ENCODE measurements at places on chromosomes 7 and 10.

DNA sequence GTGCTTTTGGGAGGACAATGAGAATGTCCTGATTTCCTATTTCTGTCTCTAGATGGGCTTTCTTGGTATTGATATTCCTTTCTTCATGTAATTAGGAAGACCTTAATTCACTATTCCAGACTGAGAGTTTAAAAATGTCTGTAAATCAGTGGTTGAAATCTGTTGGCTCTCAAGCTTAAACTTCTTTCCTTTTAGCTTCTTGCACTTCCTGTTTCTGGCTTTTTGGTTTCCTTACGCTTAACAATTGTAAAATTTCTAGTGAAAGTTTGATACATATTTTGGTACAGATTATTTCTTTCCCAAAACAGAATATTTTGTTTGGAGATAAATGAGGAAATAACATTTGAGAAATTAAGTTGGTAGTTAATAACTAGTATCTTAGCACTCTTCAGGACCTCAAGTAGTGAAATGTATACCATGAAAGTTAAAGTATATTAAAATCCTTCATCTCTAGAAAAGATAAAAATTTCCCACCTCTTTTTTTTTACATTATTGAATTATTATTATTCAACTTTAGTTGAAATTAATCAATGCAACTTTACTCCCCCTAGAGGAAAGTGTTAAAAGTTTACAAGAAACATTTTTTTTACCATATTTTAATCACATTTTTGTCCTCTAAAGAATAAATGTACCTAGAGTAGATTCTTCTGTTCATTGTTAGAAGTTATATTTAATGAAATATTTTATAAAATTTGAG is 137.2 kb downstream of the PHTF2 start:
- no peak for DNase-seq

DNA sequence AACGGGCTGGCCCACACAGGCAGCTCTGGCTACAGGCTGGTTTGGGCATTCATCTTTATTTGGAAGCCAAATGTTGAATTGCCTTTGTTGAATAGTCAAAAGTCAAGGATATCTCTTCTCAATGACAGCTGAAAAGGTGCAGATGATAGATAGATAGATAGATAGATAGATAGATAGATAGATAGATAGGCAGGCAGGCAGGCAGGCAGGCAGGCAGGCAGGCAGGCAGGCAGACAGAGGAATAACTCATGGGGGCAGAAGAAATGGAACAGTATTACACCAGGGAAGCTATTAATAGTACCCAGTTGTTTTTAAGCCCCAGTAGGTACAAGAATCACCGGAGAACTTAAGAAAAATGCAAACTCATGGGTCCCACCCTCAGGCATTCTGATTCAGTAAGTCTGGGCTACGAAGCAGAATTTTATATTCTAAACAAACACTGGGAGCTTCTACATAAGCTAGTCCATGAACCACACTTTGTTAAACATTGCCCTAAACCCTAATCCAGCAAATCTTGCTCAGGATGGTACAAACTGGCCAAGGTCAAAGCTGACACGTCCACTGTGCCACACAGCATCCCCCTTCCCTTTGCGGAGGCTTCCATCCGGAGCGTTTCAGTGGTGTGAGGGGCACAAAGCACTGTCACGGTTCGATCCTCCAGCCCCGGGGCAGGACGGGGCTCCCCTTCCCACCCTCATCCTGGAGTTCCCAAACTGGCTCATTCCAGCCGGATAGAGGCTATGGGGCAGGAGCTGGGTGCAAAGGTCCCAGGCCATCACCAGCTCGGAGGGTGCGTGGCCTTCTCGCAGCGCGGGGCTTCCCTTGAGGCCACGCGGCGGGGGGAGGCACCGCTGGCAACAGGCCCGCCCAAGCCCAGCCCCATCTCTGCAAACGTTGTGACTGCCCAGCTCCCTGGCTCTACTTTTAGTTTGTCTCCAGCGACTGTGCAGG is 6.7 kb downstream of the PRKAG2 start:
- DNase-seq: no peak

- DNase-seq: peak; percentile 34
Measured at GRCh38 chr10:97024168-97025073, 161.3 kb downstream of the SLIT1 start.

DNA sequence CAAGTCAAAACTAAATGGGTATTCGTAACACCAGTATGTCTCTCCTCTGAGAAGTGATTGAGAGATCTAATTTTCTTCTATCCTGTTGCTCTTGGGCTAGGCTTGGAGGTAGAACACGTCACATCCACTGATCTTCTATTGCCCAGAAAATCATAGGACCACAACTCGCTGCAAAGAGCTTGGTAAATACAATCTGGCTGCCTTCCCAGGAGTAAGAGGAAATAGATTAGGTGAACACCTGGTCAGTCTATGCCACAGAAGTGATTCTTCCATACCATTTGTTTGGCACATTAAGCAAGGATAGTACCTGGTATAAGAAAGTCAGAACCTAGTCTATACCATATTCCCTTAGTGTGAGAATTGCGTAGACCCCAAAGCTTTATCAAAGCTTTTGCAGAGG is 129.3 kb upstream of the PHYHIPL start:
- no peak for DNase-seq

- no peak for DNase-seq
Measured at GRCh38 chr10:77667426-77668324, 30.1 kb upstream of the KCNMA1 start.

- no peak for DNase-seq
Measured at GRCh38 chr7:30846378-30846777, 65.3 kb upstream of the AQP1 start.

GRCh38 chr7:55043691-55044370 is 25.0 kb downstream of the EGFR start:
- no peak for DNase-seq

- DNase-seq: peak; percentile 1
Measured at GRCh38 chr7:25624833-25625232, 396.5 kb upstream of the NPVF start.

DNA sequence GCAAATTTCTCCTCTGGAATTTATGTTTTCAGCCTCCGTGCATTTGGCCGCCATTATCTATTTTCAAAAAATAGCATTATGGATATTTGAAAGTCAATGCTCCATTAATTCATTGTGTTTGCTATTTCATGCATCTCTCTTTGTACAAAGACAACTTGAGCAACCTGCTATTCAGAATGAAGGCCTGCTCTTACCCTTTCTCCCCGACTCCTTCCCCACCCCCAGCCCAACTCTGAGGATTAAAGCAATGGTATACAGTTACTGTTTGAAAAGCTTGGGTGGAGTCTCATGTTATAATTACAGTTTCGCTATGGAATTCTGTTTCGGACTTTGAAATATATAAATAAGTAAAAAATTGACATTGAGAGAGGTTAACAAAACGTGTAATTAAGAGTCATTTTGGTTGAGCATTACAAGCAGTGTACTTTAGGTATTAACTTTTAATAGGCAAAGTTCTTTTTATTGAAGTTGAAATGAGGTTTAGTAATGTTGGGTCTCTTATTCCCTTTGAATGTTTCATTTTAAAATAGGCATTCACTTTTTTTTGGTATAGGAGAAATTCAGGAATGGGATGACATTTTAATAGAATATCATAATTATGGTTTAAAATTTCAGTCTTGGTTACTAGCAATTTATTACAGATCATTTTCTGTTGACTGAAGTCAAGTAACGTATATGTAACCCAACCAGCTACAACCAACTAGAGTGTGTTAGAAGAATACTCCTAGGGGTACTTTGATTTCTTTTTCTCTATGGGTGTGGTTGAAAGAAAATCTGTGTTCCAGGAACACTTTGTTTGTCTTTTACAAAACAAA is 93.1 kb downstream of the ARID5B start:
- DNase-seq: no peak

DNA sequence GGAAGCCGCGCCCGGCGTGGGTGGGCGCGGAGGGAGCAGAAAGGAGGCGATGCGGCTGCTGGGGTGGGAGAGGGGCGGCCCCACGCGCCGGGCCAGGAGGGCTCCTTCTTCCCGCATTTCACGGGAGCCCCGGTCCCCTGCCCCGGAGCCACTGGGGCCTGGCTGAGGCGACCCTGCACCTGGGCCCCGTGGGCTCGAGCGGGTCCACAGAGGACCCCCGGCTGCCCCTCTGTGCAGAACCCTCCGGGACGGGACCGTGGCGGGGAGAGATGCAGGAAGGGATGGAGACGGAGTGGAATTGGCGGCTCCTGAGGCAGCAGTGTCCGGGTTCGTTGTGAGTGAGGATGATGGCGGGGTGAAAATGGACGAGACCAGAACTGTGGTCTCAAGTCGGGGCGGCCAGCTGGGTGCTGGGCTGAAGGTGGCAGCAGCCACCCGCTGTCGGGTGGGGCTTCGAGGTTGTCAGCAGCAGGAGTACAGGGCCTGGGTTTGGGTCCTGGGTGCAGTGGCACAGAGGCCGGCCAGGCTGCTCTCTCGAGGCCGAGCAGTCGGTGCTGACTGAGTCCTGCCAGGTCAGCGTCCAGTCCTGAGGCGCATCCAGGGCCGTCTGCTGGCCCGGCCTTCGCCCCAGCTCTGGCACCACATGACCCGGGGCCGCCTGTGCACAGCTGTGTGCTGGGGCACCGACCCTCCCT is 80.4 kb downstream of the VIPR2 start:
- DNase-seq: no peak

- no peak for DNase-seq
Measured at GRCh38 chr10:5545778-5546710, 21.3 kb downstream of the CALML3 start.

GRCh38 chr10:98611436-98611835 is 164.7 kb upstream of the HPS1 start:
- no peak for DNase-seq

- no peak for DNase-seq
Measured at GRCh38 chr10:7206412-7207100, 204.3 kb downstream of the SFMBT2 start.

DNA sequence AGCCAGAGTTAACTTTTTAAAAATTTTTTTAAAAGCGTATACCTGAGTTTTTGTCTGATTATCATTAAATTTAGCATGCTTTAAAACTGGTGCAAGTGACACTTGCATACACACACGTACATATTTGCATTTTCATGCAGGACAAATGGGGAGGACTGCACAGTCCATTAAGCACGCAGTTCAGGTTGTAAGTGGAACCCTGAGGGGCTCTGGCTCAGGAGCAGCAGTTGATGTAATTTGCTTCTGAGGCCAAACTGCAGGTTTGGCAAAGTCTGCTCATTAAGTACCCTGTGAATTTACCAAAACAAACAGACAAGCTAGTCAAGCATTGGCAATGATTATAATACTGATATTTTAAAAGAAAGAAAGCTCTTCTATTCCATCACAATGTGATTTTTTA is 215.8 kb upstream of the PFKP start:
- no peak for DNase-seq

DNA sequence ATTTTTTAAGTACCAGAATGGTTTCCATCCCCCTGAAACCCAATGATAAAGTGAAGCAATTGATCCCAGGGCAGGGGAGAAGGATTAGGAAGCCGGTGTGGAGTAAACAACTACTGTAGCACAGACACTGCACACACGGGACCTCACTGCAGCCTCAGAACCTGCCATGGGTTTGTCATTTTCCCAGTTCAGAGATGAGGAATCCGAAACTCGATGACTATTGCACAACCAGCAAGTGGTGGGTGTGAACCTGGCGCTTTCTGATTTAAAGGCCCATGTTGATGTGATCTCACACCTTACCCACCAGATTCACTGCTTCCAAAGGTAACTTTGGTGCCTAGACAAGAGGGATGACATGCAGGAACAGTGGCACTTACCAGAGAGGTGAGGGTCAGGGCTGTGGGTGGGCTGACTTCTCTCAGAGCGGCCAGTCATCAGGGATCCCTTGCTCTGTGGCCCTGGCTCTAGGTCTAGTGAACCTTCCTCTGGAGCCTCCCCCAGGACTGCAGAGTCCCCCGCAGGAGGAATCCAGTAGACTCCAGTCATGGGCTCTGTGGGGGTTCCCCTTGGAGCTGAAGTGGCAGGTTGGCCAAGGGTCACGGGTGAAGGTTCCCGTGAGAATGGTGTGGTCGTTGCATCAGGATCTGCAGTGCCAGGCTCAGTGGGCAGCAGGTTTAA is 62.8 kb downstream of the PKD1L1 start:
- no peak for DNase-seq

DNA sequence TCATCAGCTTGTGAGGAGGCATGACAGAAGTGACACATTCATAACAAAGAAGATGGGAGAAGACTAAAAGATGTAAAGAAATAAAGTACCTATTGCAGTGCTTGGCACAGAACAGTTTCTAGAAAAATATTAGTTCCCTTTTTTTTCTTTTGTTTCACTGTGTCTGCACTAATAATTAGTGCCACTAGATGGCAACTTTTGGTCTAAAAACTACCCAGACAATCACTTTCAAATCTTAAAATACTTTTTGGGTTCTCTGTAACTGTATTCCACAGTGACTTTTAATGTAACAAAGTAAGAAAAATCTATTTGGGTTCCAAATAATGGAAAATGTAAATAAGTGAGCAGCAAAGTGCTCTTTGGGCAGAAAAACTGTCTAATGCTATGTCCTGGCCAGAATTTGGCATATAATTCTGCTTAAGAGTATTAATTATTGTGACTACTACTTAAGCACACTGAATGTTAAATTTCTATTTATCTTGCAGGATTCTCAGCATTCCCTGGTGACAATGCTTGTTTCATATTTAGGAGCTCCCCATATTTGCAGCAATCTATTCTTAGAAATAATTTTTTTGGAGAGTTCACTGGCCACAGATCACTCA is 134.8 kb upstream of the KIF5B start:
- no peak for DNase-seq

- peak; percentile 83 for DNase-seq
Measured at GRCh38 chr10:17038627-17039026, 91.0 kb downstream of the CUBN start.

DNA sequence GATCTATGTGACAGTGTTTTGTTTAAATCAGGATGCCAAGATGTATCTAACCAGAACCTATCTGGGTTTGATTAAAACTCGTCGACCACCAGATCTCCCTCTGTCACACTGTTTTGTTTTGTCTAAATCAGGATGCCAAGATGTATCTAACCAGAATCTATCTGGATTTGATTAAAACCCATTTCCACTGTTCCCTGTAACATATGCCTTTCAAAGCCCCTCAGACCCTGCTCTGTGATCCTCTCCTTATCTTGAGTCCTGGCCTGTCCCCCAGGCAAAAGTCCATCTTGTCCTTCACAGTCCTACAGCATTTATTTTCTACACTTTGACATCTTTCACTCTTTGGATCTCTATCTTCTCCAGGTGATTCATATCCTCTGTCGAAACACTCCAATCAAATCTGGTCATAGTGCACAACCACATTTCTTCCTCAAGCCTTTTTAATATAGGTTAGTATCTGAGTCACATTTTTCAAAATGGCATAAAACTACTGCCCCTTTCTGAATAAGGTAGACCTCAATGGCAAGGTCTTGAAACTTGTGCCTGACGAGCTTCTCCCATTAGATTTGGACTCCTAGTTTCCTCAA is 32.5 kb downstream of the ERLIN1 start:
- no peak for DNase-seq
